ENCODE measurements at places on chromosomes 3 and 15.

GRCh38 chr15:94848054-94848453 is 616.7 kb downstream of the MCTP2 start:
- DNase-seq: no peak

DNA sequence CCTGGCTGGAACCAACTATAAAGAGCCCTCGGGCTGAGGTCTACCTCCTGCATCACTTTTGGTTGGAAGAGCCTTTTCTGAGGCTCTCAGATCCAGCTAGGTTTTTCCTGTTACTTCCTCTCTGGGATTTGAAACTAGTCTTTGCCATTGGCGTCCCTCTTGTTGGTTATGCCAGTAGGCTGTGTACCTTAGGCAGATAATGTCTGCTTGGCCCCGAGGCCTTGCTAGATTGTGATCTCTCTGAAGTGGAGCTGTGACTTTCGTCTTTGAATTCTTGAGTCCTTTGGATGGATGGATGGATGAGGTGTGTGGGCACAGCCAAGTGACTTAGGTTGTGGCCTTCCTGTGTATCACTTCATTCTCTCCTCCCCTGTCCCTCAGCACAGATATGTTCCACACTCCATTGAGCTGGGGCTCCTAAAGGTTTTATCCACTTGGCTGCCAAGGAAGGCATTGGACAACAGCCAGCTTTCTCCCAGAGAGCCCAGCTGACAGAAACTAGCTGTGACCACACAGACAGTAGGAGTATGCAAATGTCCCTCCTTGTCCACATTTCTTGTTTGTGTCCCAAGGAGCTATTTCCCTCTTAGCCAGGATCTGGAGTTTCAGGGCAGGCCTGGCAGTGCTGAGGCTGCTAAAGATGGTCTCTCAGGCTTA is 7.9 kb upstream of the DNAJC17 start:
- DNase-seq: no peak

GRCh38 chr3:128665362-128666021 is 14.9 kb upstream of the RPN1 start:
- DNase-seq: no peak

GRCh38 chr3:141015481-141015880 is 35.7 kb upstream of the SPSB4 start:
- DNase-seq: no peak

DNA sequence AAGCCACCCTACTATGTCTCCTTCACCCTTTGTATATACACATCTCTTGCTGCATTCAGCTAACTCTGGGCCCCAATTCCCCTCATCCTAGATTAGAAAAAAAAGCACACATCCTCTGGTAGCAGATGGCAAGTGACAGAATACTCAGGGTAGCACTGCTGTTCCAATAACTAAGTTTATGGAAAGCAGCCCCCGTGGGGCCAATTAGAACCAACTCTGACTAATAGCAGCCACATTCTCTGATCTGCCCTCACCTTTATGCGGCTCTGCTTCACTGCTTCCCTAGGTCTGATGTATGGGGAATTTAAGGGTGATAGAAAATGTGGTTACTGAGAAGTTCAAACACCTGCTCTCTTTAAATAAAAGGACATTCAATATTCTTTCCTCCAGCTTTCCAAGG is 74.9 kb upstream of the SETMAR start:
- DNase-seq: no peak
